ENCODE measurements at places on chromosomes 5 and 9.
A peak's percentile ranks its signal among the peaks of the same experiment; 100 is the strongest.

DNA sequence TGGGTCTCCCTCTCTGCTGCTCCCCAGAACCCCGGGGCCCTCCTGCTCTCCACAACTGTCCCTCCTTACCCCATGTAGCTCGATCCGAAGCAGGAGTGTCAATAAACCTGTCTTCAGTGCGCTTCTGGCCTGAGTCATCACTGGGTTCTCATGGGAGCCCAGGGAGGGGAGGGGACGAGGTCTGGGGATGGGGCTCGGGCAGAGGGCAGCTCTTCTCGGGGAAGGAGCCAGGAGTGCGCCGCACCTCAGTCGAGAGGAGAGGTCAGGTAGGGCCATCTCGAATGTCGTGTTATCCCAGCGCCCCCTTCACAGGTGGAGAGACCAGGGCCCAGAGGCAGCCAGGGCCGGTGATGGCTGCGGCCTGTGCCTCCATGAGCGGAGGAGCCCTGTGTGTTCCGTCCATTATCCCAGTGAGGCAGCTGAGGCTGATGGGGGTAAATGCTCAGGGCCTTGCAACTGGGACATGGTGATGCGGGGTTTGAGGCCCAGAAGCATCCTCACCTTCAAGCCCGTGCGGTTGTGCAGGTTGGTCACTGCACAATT lies 52.1 kb downstream of the LRSAM1 start:
- DNase-seq: no peak

DNA sequence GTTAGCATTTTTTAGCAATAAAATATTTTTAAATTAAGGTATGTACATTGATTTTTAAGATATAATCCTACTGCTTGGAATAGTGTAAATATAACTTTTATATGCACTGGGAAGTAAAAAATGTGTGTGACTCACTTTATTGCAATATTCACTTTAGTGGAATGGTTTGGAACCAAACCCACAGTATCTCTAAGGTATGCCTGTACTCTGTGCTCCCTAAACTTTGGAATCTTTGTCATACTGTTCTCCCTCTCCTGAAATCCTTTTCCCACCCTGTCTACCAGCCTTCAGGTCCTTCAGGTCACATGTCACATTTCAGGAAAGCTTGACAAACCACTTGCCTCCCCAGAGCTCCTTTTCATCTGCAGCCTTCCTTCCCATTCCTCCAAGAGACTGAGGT lies 308.7 kb downstream of the SPOCK1 start:
- no peak for DNase-seq

- no peak for DNase-seq
These were observed 43.0 kb downstream of the PRRC2B start for GRCh38 chr9:131436865-131437271.

DNA sequence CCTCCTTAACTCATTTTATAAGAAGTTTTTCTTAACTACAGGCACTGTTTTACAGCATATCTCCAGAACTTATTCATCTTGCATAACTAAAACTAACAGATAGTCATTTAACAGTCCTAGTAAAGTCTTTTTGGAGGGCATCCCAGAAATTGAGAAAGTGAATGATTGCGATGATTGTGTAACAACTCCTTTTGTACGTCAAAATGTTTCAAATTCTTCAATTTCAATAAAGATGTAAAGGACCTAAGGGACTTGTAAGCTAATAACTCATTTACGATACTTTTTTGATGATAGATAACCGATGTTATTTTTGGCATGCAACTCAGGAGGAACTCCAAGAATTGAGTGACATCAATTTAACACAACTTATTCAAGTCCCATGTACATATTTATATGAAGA lies 42.7 kb downstream of the SVEP1 start:
- no peak for DNase-seq

DNA sequence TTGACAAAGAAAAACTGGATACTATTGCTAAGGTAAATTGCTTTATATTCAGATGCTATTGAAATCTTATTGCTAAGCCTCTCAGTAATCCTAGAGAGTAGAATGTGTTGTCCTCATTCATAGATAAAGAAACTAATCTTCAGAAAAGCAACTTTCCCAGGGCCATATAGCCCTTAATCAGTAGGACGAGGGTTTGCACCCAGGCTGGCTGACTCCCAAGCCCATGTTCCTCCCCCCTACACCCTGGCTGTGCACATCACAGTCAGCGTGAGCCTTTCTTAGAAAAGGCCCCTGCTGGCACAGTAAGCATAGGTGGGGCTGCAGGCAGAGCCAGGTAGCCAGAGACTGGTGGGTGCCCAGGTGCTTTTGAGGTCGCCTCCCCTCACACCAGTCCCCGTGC lies 15.8 kb upstream of the GLIPR2 start:
- DNase-seq: no peak

DNA sequence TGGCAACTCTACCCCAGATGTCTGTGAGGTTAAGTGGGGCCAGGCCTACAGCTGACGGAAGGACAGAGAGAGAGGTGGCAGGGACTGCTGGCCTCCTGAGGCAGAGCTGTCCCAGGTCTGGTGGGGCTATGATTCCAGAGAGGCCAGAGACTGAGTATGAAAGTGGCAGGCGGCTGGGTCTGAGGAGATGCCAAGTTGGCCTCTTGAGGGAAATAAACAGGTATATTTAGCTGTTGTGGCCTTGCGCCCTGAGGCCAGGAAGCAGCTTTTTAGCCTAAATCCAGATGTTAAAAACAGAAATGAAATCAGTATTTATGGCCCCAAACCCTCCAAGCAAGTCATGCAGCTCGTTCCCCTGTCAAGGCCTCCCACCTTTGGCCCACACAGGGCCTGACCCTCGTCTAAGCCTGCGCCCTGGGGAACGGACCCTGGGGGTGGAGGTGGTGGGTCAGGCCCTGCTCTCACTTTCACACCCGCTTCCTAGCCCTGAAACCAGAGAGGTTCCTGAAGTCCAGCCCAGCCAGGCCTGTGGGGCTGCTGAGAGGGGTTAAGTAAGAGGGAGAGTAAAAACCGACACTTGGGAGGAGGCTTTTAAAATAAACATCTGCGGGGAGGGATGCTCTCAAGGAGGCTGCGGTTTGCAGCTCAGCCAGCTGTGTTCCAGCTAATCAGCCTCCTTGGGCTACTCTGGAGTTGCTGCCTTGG lies 18.7 kb downstream of the PCDHGC5 start:
- DNase-seq: no peak

GRCh38 chr9:19931098-19931890 lies 142.5 kb upstream of the SLC24A2 start:
- no peak for DNase-seq

- DNase-seq: no peak
These were observed 49.0 kb upstream of the UBAC1 start for GRCh38 chr9:136010176-136010575.

DNA sequence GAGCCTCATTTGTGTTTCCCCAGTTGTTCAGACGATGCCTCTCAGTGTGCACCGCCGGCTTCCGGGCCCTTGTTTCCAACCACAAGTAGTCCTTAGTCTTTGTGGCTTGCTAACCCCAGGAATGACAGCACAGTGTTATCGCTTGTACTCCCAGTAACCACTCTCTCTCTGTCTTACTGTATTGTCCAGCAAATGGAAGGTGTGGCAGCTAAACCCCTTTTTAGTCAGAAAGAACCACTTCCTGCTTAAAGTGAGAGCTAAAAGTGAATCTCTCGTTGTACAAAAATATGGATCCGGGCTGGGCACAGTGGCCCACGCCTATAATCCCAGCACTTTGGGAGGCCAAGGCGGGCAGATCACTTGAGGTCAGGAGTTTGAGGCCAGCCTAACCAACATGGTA lies 61.3 kb downstream of the ENC1 start:
- DNase-seq: peak; percentile 12

GRCh38 chr9:116000748-116001329 lies 152.8 kb upstream of the PAPPA start:
- DNase-seq: no peak

GRCh38 chr9:14135421-14135820 lies 178.5 kb downstream of the NFIB start:
- no peak for DNase-seq

- no peak for DNase-seq
These were observed at the start of gene PCDHB7 for GRCh38 chr5:141172381-141173204. Gene PCDHB7 (plus strand): TSS chr5:141172644. CDS start chr5:141172836, 192 bp downstream.

- DNase-seq: no peak
These were observed 52.8 kb upstream of the RPL26L1 start for GRCh38 chr5:172906436-172906835.

GRCh38 chr9:110997847-110998246 lies 40.4 kb downstream of the LPAR1 start:
- no peak for DNase-seq
